ENCODE measurements at places on chromosomes 6 and 20.

GRCh38 chr20:1872459-1873097 lies 22.6 kb upstream of the SIRPA start:
- DNase-seq, result no peak

DNA sequence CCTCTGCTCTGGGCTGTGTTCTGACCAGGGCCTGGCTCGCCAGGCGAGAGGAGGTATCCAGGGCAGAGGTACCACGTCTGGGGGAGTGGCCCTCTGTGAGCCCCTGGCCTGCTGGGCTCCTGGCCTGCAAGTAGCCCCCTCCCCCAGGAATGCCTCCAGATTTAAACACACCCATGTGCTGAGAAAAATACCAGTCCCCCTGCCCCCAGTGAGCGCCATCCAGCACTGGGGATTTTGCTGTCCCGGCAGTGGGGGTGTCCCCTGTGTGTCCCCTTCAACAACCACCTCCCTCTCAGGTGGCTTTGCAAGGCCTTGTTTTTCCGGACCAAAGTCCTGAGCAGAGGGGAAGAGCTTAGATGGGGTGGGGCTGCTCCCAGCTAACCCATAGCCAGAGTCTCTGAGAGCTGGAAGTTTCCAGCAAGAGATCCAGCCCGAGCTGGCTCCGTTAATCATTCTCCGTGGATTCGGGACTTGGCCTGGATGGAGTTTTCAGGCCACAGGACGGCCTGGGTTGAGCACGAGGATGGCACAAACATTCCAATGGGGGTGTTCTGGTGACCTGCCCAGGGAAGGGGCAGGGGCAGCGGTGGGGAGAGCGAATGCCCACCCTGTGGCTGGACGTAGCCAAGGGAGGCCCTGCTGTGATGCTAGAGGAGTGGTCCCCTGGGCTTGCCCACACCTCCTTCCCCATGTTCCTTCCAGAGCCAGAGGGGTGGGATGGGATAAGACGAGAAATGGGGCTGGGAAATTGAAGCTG lies 29.0 kb downstream of the PCK1 start:
- no peak for DNase-seq

- no peak for DNase-seq
Measured at GRCh38 chr20:11906626-11907480, 10.8 kb upstream of the BTBD3 start.

- no peak for DNase-seq
Measured at GRCh38 chr20:41392871-41393704, 26.5 kb upstream of the EMILIN3 start.

GRCh38 chr6:96110878-96111277 lies 95.1 kb downstream of the FUT9 start:
- DNase-seq, result no peak

Measured in esophagus squamous epithelium (tissue), 5 donors.